ENCODE measurements at places on chromosomes 7 and 10.
A peak's percentile ranks its signal among the peaks of the same experiment; 100 is the strongest.

DNA sequence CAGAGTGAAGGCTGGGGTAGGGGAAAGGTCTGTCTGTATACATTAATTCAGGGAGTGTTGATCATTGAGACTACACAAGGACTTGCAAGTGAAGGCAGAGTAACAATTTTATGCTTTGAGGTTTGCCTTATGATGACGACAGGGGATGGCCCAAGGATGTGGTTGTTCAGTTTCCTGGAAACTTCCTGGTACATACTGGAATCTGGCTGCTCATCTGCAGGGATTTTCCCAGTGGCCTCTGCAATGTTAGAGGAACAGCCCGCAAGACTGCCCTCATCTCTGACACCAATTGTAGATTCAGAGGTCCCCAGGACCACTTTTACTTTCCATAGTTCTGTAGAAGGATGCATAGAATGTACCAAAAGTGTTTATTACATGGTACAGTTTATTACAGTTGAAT lies 189.6 kb downstream of the TMEM178B start:
- no peak for DNase-seq

DNA sequence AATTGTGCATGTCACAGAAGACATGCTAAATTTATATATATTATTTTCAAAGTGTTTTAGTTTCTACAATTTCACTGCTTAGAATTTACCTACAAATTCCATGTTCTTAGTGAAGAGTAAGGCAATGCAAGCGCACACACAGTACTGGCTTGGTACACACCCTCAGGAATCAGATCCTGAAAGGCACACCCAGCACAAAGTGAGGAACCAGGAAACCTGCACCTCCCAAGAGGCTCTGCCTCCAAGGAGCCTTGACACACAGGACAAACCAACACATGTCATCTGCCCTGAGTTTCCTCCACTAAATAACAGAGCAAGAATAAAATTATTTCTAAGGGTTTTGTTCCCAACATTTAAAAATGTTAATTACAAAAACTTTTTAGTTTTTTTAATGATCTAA lies 156.2 kb downstream of the PARD3 start:
- DNase-seq: no peak

DNA sequence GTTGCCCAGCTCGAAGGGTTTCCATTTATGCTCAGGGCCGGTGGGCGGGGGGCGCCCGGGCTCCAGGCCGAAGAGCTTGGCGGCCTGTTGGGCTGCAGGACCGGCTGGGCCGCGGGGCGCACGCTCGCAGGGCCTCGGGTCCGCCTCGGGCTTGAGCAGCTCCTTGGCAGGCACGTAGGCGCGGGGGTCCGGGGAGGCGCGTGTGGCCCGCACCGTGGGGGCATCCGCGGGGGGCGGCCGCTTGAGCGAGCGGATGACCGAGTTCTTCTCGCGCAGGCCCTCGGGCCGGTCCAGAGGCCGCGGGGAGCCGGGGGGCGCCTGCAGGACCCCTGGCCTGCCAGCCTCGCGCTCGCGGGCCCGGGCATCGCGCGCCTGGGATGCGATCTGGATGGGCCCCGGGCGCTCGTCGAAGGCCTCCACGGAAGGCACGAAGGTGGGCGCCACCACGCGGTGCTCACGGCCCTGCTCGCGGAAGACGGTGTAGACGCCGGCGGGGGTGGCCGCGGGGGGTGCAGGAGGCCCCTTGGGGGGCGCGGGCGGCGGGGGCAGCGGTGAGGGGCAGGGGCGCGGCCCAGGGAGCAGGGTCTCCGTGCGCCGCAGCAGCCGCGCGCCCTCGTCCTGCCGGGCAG lies 35.2 kb downstream of the TNRC18 start:
- DNase-seq: no peak

DNA sequence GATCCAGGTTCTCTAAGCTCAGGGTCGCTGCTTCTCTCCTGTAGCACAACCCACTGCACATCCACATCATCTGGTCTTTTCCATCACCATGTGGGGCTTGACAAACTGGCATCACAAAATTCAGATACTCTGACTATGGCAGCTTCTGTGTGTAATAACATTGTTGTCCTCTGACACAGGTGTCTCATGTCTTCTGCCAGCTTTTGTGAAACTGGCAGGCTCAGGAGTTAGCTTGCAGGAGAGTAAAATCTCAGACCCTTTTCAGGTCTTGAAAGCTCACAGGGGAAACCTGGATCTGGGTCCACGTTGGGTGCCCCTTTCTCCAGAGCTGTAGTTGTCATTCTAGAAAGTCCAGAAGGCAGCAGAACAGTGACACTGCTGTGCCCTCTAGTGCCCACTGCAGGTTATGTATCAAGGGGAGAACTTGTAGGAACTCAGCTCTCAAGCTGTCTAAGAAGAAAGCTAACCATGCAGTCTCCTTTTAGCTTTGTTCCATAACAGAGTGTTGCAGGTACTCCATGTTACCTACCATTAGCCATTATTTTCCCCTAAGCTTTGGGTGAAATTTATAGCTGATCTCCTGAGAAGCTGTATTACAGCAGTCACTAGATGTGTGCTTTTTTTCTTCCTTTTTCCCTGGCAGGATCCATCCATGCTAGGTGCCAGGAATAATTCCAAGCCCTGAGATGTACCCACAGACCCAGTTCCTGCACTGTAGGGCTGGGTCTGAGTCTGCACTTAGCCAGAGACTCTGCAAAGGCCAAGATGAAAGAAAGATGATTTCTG lies 102.7 kb downstream of the ZNF248 start:
- DNase-seq: no peak

GRCh38 chr10:49651039-49651835 lies 28.2 kb upstream of the C10orf53 start:
- DNase-seq: no peak

DNA sequence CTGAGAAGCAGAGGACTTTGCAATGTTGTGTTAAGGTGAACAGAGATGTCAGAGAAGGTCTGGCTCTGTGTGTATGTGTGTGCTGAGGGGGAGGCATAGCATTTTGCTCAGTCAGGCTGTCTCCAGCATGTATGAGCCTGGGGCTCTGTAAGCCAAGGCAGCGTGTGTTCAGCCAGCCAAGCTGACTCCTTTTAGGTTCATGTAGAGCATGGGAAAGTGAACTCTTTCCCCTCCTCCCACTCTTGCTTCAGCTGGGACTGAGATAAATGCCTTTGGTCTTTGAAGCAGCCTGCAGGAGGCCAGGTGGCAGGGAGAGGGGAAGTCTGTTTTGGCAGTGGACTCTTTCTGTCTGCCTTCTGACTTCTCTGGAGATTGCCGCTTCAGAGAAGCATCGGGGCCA lies 3.8 kb downstream of the SFXN2 start:
- no peak for DNase-seq

GRCh38 chr7:67448271-67448670 lies 451.6 kb downstream of the TYW1 start:
- DNase-seq: no peak

DNA sequence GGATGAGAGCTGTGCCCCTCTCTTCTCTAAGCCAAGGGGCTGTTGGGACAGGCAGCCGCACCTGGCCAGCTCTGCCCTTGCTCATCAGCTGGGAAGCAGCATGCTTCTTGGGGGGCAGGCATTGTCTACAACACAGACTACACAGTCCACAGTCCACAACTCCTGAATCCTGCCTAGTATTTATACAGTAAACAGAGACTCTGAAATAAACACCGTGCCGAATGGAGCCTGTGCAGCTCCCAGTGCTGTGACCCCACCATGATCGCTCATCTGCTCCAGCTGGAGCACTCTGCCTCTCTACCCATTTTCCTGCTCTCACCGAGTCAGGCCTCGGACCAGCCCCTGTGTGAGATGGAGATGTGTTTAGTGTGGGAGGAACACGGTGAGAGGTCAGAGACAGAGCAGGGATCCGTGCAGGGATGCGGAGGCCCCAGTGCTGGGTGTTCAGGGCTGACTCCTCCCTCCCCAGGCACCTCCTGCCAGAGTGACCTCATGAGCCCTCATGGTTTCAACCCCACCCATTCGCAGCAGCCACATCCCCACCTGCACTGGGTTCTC lies 608.0 kb downstream of the DNAJB6 start:
- DNase-seq: no peak

DNA sequence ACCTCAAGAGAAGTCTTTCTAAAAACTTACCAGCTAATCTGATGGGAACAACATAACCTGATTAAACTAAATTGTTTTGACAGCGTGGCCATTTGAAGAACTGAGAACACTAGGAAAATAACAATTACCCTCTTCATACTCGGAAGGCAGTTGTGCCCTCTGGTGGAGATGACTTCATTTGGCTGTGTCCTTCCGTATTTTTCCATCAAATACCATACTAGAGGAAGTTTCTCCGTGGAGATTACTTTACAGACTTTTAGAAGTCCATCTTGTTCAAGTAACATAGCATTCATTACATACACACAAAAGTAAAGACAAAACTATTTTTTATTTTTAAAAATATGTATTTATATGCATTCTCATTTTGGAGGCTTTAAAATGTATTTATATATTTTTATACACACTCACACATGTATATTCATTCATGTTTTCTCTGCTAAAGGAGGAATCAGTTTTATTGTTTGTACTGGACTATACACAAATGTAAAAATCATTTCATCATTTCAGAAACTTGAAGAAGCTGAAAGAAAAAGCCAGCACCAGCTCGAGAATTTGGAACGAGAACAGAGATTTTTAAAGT lies 25.2 kb downstream of the SMNDC1 start:
- peak; percentile 7 for DNase-seq

DNA sequence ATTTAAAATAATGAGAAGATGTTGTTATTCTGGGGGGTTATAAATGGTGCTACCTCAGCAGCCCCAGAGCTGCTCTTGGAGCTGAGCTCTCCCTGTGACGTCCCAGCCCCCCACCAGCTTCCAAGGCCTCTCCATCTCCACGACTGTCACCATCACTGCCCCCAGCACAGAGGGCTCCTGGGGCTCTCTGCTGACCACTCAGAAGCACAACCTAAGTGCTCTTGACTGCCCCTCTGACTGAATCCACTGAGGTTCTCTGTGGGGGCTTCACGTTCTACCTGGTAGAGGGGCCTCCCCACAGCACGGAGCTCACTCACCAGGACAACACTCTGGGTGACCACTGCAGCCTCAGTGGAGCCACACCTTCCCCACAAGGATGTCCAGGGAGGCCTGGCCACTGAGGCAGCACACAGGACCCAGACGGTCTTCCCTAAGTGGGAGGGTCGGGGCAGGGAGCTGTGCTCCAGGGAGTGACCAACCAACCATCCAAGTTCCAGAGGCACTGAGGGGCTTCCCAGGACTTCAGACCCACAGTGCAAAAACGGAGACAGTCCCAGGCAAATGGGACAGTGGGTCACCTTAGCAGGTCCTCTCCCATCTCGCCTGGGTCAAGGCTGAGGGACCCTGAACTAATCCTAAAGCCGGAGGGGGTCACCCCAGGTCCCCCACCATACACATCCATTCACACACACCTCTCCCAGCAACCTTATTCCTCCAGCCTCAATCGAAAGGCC lies 121.0 kb upstream of the PPP2R2D start:
- no peak for DNase-seq

DNA sequence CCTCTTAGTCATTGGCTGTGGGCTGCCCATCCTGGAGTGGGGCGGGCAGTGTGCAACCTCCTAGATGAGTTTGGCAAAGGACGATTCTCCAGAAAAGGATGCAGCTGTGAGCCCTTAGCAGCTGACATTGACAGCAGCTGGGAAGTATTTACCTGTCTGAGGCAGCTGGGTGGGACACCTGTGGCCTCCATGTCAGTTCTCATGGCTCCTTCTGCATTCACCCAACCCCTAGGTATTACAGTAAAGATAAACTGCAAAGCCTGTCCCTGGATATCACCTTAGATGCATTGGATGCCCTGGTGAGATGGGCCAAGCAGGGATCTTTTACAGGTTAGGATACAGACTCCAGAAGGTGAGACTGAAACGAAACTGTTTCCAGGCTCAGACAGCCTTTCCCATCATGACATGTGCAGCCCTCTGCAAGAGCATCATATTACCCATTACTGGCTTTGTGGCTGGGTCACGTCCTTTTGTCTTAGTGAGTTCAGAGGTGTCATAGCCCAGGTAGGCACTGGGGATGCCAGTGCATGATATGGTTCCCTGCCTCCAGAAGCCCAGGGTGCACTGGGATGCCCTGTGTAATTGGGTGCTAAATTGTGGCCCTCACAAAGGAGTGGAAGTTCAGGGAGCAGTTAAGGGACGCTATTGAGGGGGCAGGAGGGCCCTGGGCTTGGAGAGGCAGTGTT lies 28.9 kb downstream of the MINDY4 start:
- no peak for DNase-seq

DNA sequence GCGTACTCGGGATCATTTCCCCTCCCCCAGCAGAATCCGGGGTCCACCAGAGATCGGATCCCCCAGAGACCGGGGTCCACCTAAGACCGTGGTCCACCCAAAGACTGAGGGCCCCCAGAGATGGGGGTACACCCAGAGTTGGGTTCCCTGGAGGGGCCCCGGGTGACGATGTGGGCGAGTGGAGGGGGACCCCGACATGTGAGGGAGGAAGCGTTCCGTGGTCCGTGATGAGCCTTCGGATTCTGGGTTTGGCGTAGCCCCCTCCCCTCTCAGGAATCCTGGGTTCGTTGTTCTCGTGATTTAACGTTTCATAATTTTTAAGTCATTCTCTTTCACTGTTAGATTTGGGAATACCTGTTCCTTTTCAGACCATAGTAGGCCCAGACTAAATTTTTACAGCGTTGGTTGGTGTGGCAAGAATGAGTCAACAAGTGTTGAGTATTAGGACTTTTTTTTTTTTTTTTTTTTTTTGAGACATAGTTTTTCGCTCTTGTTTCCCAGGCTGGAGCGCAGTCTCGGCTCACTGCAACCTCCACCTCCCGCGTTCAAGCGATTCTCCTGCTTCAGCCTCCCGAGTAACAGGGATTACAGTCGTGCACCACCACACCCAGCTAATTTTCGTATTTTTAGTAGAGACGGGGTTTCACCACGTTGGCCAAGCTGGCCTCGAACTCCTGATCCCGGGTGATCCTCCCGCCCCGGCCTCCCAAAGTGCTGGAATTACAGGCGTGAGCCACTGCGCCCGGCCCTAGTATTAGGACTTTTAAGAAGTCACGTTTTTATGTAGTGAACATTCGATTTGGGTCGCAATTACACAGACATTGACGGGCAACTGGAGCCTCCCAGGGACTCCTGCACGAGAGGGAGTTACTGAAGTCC lies 672 bp downstream of the GTPBP4 start:
- DNase-seq: no peak

DNA sequence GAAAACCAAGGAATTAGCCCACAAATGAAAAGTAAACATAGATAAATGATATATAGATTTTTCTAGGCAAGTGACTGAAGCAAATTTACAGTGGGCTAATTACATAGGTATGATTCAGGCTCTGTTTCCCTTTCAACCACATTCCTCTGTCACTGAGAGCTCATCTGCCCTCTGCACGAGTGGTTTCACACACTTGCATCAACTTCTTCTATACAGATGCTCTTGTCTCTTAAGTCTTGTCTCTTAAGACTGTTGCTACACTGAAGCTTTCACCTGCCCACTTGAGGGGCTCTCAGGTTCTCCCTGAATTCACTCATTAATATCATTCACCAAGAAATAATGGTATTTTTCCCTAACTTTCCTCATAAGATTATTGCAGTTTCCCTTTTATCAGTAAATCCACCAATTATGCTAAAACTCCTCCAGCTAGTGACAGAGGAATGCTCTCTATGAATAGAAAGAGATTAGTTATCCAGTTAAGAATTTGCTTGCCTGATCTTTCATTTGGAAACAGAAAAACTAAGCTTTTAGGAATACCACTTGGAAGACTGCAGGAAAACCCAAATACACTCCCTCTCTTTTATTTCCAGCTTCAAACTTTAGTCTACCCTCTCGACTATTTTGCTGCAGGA lies 95.7 kb downstream of the ELAPOR2 start:
- no peak for DNase-seq
